ENCODE measurements at places on chromosomes 5 and 9.

DNA sequence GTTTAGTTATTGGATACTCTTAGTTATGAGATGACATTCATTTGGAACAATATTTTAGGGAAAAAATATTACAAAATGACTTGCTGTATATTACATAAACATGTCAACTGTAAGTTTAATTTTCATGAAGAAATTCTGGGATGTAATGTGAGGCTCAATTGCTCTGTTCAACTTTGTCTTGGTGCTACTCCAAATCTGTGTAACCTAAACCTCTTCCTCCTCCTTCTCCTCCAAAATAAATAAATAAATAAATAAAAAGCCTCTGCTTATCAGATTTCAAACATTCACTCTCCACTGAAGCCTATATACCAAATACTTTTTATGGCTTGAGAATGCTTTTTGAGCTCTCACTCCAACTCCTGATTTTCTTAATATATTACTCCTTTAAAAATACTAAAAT is 27.7 kb downstream of the ACTBL2 start:
- DNase-seq, result no peak

- no peak for DNase-seq
Measured at GRCh38 chr5:37966871-37967270, 127.0 kb upstream of the GDNF start.

DNA sequence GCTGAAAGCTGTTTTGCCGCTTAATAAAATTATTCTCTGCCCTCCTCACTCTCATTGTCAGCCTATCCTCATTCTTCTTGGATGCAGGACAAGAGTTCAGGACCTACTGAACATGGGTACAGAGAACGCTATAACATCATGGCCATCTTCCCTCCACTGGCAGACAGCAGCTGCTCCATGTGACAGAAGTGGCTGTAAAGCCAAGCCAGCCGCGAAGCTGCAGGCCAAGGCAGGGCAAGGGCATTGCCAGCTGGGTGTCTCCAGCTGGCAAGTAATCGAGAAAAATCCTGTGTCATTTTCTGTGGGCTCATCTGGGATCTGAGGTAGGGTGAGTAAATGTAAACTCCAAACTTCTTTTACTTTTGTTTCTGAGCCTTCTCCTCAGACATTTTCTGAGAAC is 84.8 kb downstream of the SLC25A46 start:
- DNase-seq, result no peak

GRCh38 chr9:26677965-26678706 is 214.5 kb downstream of the CAAP1 start:
- DNase-seq, result no peak

DNA sequence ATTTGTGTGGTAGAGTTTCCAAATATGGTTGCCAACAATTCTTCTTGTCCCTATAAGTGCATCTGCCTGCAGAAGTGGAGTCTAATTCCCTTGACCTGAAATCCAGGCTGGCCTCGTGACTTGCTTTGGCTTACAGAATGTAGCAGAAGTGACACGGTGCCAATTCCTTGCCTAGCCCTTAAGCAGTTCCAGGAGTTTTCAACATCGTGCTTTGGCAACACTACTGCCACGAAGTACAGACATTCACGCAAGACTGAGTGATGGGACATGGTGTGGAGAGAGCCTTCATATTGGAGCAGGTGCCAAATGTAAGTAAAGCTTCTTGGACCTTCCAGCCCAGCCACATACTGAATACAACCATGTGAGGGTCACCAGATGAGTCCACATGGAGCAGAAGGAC is 92.9 kb upstream of the NEK6 start:
- no peak for DNase-seq

- DNase-seq, result no peak
Measured at GRCh38 chr5:124889486-124889825, 143.0 kb upstream of the ZNF608 start.

Data from SK-N-SH (cell line).